ENCODE measurements at places on chromosomes 6 and 20.
A peak's percentile ranks its signal among the peaks of the same experiment; 100 is the strongest.

GRCh38 chr6:85081102-85081501, 316.7 kb upstream of the TBX18 start:
- DNase-seq: no peak

- DNase-seq: no peak
Measured at GRCh38 chr6:155872961-155873360, 417.3 kb upstream of the NOX3 start.

DNA sequence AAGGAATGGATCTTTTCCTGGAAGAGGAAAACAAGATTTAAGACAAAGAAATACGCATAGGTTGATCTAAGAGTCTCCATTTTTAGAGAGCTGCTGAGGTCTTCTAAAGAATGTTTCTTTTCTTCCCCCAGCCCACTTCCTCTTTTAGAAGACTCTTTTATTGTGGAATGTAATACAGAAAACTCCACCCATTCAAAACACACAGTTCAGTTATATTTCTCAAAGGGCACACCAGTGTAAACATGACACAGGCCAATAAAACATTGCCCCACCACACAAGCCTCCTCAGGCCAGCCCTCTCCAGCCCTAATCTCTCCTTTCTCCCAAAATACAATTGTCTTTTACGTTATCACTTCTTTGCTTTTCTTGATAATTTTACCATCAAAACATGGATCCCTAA, 42.8 kb downstream of the SLC35B3 start:
- no peak for DNase-seq

DNA sequence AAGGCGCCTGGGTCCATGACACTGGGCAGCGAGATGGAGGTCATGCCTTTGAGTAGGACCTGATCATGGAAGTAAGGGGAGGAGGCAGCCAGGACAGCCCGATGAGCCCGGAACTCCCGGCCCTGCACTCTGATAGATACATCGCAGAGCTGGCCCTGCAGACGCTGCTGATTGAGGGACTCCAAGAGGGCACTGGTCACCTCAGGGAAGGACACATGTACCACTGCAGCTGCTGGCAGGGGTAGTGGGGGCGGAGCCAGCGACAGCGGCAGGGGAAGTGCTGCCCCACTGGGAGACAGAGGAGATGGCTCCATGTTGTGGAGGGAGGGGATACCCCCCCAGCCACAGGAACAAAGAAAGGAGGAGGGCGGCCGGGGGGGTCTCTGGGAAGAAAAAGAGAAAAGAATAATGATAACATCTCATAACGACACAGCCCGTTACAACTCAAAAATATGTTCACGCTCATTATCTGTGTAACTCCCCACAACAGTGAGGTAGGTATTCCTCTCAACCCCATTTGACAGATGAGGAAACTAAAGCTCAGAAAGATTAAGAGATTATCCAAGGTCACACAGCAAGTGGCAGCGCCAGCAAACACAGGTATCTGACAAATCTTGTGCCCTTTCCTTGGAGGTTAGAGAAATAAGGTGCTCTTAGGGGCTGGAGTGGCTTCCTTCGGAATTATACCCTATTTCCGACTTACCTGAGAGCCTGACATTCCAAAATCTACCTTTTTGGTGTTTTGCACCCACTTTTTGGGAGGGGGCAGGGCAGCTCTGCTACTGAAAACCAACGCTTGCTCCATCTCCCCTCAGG, 733 bp downstream of the ZBTB22 start:
- no peak for DNase-seq

- DNase-seq: no peak
Measured at GRCh38 chr6:1610497-1611321, 994 bp downstream of the FOXC1 start.

- peak; percentile 2 for DNase-seq
Measured at GRCh38 chr20:14919501-14920081, 582.2 kb upstream of the FLRT3 start.

- no peak for DNase-seq
Measured at GRCh38 chr6:158026901-158027589, 45.4 kb downstream of the SYNJ2 start.

DNA sequence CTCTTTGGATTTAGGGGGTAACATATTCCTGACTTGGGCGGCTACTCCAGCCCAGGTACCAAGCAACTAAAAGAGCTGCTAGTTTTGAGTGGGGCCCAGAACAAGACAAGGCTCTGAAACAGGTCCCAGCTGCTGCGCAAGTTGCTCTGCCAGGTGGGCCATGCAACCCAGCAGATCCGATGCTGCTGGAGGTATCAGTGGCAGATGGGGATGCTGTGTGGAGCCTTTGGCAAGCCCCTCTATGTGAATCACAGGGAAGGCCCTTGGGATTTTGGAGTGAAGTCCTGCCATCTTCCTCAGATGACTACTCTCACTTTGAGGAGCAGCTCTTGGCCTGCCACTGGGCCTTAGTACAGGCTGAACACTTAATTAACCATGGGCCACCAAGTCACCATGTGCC, 43.7 kb upstream of the VSX1 start:
- DNase-seq: no peak

DNA sequence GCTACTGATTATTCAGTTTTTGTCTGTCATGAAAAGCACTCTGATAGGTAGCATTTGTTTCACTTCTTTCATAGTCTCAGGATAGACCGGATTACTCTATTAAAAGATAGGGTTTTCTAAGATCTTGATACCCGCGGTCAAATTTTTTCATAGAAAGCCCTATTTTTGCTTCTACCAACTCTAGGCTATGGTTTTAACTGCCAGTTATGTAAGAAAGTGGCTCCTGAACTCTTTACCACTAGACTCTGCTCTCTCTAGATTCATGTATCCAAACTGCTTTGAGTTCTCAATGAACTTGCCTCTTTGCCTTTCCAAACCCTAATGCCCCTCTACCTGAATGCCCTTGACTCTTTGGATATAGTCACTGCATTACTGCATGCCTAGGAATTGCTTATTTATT, 70.3 kb downstream of the HIVEP1 start:
- DNase-seq: no peak

Measured in NCI-H2107 (cell line).